Posterior vena cava (tissue), 2 donors: ENCODE measurements at places on chromosomes 6 and 20. TPM values are rescaled to one million over a fixed set of nuclear protein-coding genes. Genes with fewer than 3 reads are reported as not detected.

Gene MLN
- not detected for total RNA-seq

- peak; percentile 94 for DNase-seq
Measured at GRCh38 chr20:45779011-45779915, 12.4 kb downstream of the WFDC3 start.

GRCh38 chr6:166439366-166440091, 56.8 kb upstream of the MPC1 start:
- no peak for DNase-seq

- no peak for DNase-seq
Measured at GRCh38 chr6:110352563-110353262, 5.4 kb downstream of the METTL24 start.

Gene ARFGEF3
- total RNA-seq = 1.3 TPM

DNA sequence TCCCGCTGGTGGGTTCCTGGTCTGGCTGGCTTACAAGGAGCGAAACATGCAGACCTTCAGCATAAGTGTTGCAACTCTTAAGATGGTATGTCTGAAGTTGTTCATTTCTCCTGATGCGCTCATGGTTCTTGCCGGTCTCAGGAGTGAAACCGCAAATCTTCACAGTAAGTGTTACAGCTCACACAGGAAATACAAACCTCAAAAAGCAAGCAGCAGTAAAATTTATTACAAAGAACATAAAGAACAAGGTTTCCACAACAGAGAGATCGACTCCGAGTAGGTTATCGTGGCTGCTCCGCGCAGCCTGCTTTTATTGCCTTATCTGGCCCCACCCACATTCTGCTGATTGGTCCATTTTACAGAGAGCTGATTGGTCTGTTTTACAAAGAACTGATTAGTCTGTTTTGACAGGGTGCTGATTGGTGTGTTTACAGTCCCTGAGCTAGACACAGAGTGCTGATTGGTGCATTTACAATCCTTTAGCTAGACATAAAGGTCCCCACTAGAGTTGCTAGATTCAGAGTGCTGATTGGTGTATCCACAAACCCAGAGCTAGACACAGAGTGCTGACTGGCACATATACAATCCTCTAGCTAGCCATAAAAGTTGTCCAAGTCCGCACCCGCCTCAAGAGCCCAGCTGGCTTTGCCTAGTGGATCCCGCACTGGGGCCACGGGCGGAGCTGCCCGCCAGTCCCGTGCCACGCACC, 39.2 kb downstream of the TRIM27 start:
- DNase-seq = no peak

Gene TSPYL4
- total RNA-seq = 16.0 TPM

Gene PHACTR1
- total RNA-seq = 9.0 TPM

DNA sequence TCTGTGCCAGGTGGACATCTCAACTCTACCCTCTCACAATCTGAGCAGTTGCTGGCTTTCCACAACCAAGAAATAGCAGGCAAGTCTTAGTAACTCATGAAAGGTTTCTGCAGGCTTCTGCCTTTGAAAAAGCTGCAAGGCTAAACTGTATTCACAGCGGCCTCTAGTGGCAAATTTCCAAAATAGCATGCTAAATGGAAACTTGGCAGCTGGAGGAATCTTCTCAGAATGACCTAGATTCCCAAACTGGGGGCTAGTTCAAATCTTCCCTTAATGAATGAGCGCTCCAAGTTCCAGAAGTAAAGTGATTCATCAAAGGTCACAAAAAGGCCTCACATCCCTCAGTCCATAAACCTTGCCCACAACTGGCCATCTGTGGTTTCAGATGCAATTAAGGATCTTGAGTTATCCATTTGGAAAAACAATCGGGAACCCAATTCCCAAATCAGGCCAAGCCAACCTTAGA, 11.9 kb upstream of the CPNE5 start:
- no peak for DNase-seq

DNA sequence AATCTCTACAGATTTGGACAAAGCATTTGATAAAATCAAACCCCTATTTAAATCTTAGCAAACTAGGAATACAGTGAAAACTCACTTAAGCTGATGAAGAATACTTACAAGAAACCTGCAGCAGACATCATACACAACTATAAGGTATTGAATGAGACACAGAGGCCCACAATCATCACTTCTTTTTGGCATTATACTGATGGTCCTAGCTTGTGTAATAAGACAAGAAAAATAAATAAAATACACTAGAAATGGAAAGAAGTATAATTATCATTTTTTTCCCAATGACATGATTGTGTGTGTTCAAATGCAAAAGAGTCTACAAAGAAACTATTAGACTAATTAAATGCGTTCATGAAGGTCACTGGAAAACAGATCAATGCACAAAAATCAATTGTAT, 8.8 kb upstream of the OR2B6 start:
- no peak for DNase-seq

Gene SOX4
- 7.4 TPM for total RNA-seq

DNA sequence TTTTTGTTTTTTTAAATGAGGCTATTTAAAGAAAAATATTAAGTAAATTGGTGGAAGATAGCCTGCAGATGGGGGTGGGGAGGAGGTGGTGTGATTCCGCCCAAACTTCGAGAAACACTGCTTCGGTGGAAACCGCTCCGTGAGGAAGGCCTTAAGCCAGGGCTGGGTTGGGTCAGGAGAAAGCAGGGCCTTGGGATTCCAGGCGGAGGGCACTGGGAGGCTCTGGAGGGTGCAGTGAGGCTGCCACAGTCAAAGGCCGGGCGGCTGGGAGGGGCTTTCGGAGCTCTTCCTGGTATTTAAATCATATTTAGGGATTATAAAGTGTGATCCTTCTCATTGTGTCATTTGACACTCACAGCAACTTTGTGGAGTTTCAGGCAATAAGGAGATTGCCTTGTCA, 22.2 kb upstream of the SCRT2 start:
- DNase-seq = no peak

GRCh38 chr6:54262971-54263370, 45.3 kb upstream of the TINAG start:
- DNase-seq = no peak

GRCh38 chr6:7615611-7616383, 25.8 kb downstream of the SNRNP48 start:
- DNase-seq = no peak

DNA sequence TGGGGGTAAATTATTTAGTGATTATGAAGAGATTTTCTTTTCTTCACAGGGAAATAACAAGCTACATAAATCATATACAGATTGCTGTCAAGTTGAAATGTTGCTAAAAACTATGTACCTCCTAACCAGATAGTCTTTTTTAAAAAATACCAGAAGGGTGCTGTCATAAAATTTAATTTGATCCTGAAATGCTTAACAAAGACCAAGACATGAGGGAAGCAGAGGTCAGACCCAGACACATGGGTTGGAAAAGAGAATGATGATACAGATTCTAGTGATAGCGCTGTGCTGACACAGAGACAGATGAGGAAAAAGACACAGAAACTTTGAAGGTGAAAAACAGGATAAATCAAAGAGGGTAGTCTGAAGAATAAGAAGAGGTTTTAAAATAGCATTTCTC, 573.1 kb downstream of the HACE1 start:
- DNase-seq = no peak

Gene ASIP
- not detected for total RNA-seq

Gene ERVFRD-1
- 0.14 TPM for total RNA-seq

DNA sequence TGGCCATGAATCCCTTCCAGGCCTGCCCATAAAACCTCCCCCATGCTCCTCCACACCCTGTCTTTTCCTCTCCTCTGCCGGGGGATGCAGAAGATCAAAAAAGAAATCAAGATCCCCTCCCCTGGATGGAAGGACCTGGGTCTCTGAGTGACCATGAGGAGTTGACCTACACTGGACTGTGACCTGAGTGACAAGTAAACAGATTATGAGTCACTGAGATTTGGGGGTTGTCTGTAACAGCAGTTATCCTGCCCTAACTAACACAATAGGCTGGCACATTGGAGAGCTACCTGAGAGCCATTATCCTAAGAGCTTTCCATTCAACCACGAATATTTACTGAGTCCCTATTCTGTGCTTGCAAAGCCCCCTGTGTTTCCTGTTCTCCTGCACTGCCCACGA, 28.4 kb upstream of the SIRPA start:
- DNase-seq = no peak

GRCh38 chr6:160330619-160331018, 17.6 kb upstream of the SLC22A3 start:
- no peak for DNase-seq

Gene CLVS2
- total RNA-seq = not detected

DNA sequence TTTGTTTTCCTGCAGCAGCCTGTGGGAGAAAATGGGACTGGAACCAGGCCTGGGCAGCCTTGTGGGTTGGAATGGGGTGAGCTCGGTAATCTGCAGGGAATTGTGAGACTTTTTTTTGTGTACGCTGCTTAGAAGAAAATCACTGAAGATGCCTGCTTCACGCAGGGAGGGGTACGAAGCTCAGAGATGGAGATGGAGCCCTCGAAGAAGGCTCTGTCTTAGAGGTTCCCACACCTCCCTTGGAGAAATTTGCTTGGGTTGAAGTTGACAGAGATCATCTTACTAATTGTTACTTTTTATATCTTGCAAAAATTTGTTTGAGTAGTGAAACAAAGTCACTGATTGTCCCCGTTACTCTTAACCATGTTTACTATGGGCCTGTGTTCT, 894 bp downstream of the PYGB start:
- DNase-seq = no peak

Gene ADGRG6
- 10.2 TPM for total RNA-seq

GRCh38 chr20:44336725-44337380, at the start of gene R3HDML:
TSS of gene R3HDML (plus strand) at chr20:44337043. CDS start at chr20:44337158, 115 bp downstream.
- no peak for DNase-seq

Gene TP53TG5
- 2.0 TPM for total RNA-seq
